ENCODE measurements at places on chromosomes 13 and 19.
A peak's percentile ranks its signal among the peaks of the same experiment; 100 is the strongest.

DNA sequence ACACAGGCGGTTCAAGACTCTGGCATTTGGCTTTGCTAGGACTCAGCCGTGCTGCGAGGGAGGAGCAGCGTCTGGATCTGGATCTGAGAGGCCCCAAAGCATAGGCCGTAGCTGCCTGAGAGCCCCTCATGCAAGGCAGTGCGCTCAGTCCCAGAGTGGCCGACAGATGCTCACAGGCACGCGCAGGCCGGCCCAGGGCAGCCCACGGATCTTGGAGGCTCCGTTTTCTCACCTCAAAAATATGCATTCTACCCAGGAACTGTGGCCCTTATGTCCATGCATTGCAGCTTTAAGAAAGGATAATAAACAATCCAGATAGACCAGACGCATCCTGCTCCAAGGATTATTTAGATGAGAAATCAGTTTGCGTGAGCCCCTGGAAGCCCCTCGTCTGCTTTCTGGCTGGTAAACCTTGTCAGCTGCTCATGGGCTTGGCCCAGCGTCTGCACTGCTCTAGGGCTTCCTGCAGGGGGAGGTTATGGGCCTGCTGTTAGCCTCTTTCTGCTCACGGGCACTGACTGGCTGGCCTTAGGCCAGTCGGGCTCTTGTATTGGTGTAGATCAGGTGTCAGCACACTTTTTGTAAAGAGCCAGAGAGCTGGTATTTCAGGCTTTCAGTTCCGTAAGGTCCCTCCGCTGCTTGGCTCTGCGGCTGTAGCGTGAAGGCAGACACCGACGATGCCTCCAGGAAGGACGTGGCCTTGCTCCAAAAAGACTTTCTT, 24.2 kb downstream of the TEX29 start:
- DNase-seq = no peak

DNA sequence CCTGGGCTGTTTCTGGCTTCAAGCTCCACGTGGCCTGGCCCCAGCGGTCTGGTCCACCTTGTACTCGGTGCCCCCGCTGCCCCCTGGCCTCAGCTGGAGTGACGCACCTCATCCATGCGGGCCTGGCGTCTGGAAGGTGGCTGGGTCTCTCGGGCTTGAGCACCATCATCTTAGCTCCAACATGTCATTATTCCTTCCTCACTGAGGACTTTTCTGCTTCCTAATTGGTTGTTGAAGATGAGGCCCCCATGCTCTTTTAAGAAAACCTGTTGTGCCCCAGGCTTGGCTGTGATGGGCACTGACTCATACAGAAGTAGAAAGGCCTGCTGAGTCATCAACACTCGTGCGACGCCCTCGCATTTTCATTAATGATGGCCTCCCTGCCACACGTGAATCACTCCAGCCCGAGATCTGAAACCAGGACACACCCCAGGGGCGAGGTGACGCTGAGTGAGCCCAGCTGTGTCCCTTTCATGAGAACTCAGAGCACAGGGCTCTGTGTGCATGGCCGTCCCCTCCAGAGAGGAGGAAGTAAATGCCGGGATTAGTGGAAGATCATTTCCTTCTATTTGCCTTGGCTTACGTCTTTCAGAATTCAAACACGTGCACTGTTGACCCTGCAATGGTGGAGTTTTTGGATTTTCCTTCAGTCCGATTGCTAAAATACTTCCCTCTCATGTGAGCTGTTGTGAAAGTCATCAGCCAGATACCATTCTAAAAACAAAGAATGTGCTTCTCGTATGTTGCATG, 14.0 kb upstream of the GJA3 start:
- DNase-seq = no peak

DNA sequence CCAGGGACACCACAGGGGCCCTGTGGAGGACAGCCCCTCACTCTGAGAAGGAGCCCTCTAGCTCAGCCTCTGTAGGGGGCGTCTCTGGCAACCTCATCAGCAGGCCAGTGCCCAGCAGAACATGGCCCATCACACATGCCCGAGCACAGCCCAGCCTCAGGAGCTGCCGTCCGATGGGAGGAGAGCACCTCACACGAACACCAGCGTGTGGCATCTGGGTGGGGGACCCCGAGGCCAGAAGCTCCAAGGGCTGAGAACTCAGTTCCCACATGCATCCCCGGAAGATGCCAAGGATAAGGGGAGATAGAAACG, 11.3 kb downstream of the SH3GL1 start:
- no peak for DNase-seq

GRCh38 chr19:56101746-56102535, 19.2 kb downstream of the ZNF787 start:
- DNase-seq = no peak

DNA sequence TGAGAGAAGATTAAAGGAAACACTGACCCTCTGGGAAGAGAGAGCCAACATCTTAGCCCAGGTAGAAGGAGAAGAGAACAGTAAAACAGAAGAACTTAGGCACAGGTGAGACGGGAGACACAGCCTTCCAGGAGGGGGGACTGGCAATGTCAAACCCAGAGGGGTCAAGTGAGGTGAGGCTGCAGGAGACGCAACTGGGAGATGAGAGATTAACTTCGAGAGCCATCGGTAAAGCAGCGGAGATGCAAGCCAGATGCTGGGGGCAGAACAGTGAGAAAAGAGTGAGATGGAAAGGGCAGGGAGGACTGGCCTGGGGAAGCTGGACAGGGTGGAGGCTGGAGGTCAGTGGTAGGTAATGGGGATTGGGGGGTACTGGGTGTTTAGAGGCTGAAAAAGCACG, 5.2 kb downstream of the INSR start:
- DNase-seq = no peak

GRCh38 chr19:5369962-5370367, 29.4 kb upstream of the PTPRS start:
- peak; percentile 24 for DNase-seq

DNA sequence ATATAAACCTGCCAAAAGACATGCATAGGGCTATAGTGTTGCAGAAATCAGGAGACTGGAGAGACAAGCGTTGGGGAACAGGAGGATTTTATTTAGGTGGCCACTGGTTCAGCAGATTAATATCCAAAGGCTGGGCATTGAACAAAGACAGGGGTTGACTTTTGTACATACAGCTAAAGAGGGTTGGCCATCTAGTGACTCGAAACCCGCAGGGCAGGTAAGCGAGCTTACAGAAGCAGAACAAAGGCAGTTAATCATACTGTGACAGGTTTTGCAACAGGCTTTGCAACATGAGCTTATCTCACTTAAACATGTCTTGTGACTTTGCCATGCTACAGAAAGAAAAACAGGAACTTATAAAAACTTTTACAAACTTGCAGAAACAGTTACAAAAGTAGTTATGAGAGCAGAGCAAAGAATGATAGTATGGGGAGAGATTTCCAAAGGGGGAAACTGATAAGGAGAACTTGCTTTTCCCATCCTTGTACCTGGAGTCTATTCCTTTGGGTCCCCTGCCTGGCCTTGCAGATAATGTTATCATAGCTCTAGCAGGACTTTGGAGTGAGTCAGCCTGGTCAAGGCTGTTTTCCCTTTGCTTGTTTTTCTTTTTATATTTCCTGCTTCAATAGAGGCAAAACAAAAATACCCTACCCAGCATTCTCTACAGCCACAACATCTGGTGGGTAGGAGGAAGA, 234.2 kb downstream of the PCDH17 start:
- DNase-seq = no peak

- no peak for DNase-seq
Observed at GRCh38 chr13:109947006-109947405, 160.6 kb upstream of the IRS2 start.

- peak; percentile 66 for DNase-seq
Observed at GRCh38 chr19:8487137-8487851, 15.1 kb downstream of the PRAM1 start.

All from T-helper 2 cell (primary cell).